ENCODE measurements at places on chromosomes 2 and 18.

GRCh38 chr18:62505669-62506494 lies 16.9 kb upstream of the ZCCHC2 start:
- DNase-seq: no peak

- no peak for DNase-seq
Measured at GRCh38 chr2:163878718-163879117, 142.9 kb upstream of the FIGN start.

DNA sequence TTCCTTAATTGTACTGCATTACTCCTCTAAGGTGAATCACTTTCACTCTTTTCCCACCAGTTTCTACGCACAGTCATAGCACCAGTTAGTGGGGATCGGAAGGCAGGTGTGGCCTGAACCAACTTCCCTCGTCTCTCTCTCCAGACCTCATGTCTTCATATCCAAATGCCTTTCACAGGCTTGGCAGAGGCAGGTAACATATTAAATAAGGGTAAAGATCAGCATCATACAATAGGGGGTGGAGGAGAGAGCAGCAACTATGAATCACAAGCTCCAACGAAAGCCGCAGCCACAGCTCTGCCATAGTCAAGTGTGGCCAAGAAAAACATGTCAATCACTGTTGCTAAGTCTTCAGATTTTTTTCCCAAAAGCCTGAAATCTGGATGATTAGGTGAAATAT lies 40.3 kb downstream of the AP1S3 start:
- peak; percentile 79 for DNase-seq

- DNase-seq: no peak
Measured at GRCh38 chr2:20672201-20672951, 5.4 kb downstream of the GDF7 start.

GRCh38 chr18:42925036-42925435 lies 190.4 kb downstream of the RIT2 start:
- no peak for DNase-seq

GRCh38 chr2:11652553-11652952 lies 17.4 kb downstream of the NTSR2 start:
- DNase-seq: no peak

- DNase-seq: no peak
Measured at GRCh38 chr18:23992089-23992940, 22.2 kb upstream of the TTC39C start.

Measured in epithelial cell of proximal tubule (primary cell).